ENCODE measurements at places on chromosomes 12 and 14.
A peak's percentile ranks its signal among the peaks of the same experiment; 100 is the strongest.

- DNase-seq, result no peak
These were observed 74.3 kb downstream of the EMP1 start for GRCh38 chr12:13270817-13271216.

- DNase-seq, result no peak
These were observed 330.0 kb downstream of the SYT1 start for GRCh38 chr12:79194595-79194994.

DNA sequence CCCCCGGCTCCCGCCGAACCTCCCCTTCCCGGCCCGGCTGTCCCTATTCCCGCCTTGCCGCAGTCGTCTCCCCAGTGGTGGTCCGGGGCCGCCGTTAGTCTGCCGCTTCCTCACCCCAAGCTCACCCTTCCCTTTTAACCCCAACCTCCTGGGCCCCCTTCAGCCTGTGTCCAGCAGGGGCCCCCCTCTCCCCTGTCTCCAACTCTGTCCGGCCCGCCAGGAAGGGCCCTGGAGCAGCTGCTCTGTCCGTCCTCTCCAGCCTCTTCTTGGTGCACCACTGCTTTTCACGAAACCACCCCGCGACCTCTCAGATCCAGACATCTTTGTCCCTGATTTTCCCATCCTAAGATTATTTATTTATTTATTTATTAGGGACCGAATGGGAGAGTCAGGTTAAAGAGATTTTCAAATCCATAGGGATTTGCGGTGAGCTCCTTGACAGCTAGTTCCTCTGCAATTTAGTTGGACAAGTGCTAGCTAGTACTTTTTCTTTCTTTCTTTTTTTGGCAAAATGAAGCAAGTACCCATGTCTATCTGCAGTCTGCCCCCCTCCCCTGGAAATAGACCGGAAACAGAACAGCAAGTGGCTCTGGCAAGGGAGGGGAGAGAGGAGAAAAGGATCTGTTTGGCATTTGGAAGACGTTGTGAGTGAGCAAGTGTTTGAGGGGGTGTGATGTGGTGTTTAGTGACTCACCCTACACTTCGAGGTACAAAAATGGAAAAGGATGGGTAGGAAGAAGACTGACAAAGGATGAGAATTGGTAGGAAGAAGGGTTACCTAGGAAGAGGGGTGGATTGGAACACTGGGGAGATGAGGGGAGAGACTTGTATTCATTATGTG is 632 bp downstream of the UBR7 start:
- DNase-seq, result peak; percentile 30

DNA sequence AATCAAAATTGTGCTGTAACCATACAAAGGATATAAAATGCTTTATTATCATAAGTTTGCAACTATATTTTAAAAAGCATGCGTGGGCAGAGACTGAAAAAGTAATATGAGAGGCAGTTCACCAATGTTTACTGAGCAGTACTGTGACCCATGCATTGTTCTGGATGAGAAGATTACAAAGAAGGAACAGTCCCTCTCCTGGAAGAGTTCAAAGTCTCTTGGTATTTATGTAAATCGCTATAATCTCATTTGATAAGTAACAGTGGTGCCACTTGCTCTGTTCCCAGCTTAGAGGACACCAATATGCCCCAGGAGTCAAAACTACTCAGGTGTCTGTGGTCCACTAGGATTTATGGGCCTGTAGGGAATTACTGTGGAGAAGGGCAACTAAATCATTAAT is 2.1 kb upstream of the CMAS start:
- DNase-seq, result no peak
